ENCODE measurements at places on chromosomes 3 and 15.

DNA sequence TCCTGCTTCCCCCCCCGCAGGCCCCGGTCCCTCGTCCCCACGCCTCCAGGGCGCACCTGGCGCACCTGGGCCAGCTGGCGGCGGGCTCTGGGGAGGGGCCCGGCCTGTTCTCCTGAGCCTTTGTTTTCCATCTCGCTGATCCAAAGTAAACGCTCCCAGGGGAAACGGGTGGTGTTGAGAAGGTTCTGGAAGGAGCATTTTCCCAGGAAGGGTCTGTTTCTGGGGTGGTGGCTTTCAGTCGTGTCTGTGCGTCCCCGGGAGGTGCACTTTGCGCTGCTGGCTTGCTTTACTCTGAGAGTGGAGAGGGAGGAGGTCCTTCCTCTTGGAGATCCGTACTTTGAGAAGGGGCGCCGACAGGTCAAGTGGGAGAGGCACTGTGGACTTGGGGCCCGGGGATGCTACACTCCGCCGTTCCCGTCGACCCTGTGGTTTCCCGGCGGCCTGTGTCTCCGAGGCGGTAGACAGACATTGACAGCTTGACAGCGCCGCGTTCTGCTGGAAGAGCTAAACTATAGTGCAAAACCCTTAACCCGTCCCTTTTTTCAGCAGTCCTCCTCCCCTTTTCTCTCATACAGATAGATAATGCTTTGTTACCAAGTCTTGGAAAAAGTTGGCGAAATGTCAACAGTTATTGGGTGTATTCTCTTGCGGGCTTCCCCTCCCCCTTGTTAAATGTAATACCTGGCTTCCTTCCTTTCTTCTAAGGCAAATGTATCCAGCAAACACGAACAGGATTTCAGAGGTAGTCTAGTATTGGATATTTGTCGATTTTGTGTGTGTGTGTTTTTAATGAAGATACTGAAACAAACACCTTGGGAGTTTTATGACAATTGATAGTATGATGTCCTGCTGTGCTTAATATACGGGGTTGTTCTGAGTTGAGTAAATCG, 6.5 kb downstream of the TPM1 start:
- no peak for DNase-seq

DNA sequence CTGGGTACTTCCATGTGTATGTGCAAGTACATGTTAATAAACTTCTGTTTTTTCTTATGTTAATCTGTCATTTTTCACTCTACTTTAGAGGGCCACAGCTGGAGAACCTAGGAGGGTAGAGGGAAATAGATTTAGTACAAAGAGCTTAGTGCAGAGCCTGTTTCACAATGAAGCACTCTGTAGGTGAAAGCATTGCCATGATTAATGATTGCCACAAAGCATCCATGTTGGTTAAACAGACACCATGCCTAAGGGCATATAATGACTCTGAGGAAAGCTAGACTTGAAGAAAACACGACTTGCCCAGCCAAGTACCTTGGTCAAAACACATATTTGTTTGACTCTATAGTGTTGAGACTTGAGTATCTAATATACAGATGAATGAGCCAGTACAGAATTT, 338.4 kb downstream of the FHIT start:
- no peak for DNase-seq

DNA sequence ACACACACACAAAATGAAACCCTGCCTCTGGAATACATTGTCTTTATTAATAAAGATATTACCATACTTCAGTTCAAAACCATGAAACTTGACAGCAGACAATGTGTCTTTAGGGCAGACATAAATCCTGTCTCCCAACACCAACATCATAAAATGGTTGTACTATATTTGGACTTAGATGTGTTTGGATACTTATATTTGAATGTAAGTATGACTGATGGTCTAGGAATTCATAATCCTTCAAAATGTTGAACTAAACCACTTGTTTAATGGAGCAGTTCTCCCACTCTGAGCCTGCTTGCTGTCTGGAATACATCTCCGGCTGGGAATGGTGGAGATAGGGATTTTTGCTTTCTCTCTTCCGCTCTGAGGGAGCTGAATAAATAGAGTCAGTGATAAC, 10.6 kb downstream of the FBN1 start:
- DNase-seq, result no peak

- no peak for DNase-seq
These were observed 38.4 kb upstream of the MBNL1 start for GRCh38 chr3:152230370-152230769.

- no peak for DNase-seq
These were observed 137.7 kb upstream of the NECTIN3 start for GRCh38 chr3:110933821-110934426.

- no peak for DNase-seq
These were observed 6.2 kb downstream of the SEMA3F start for GRCh38 chr3:50161320-50161719.

GRCh38 chr3:179038216-179038898, 33.3 kb downstream of the ZMAT3 start:
- DNase-seq, result no peak
